ENCODE measurements at places on chromosomes 1 and 21. TPM values are rescaled to one million over a fixed set of nuclear protein-coding genes. Genes with fewer than 3 reads are reported as not detected.

TNFSF4 gene
- 0.49 TPM for total RNA-seq

GRCh38 chr1:12643079-12643478 lies 806 bp upstream of the AADACL4 start:
- no peak for DNase-seq

DNA sequence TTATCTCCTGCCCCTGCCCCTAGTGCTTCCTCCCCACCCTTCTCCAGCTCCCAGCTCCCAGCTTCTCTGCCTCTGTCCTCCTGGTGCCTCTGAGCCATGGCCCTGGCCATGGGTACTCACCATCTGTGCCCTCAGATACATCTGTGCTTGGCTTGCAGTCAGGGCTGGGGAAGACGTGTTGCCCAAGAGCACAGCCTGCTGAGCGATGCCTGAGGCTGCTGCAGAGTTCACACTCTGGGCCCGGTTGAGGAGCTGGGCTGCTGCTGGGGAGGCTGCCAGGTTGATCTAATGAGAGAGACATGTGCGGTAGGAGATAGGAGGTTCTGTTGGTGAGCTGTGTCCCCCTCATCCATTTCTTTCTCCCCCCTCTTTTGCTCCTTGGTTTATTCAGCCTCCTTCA lies 49.4 kb upstream of the A3GALT2 start:
- DNase-seq: peak; percentile 39

- peak; percentile 30 for DNase-seq
These were observed 1.3 kb downstream of the TTLL7 start for GRCh38 chr1:83997631-83998030.

- no peak for DNase-seq
These were observed 13.6 kb downstream of the GBP1 start for GRCh38 chr1:89051300-89051954.

ATXN7L2 gene
- total RNA-seq: 1.6 TPM

DNA sequence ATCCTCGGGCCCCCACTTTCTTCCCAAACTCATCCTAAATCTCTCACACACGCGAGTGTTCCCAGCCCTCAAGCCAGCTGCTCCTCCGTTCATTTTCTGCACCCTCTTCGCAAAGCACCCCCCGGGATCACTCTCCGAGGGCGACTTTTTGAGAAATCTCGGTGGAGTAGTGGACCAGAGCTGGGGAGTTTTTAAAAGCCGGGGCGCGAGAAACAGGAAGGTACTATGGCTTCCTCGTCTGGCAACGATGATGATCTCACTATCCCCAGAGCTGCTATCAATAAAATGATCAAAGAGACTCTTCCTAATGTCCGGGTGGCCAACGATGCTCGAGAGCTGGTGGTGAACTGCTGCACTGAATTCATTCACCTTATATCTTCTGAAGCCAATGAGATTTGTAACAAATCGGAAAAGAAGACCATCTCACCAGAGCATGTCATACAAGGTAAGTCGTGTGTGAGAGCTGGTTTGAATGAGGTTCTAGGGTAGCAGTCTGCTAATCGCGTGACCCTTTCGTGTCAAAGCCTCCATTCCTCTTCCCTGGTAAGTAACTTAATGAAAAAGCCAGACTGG lies 800 bp downstream of the DR1 start:
- peak; percentile 16 for DNase-seq

GRCh38 chr1:53508991-53509666 lies 49.9 kb downstream of the DMRTB1 start:
- peak; percentile 31 for DNase-seq

DNA sequence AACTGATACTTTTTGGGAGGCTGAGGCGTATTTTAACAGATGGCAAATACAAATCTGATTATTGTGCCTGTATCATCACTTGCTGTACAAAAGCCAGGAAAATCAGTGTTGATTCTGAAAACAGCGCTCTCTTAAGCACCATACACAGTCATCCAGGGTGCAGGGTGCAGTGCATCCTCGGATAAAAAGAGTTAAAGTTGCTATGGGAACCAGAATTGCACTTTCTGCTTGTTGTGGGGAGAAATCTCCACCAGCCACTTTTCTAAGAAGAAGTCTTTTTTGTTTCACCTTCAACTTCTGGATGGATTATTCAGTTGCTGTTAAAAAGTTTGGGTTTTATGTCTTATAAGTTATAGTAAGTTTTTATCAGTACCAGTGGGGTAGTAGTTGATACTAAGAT lies 3.8 kb downstream of the LAMC1 start:
- DNase-seq: peak; percentile 34

GRCh38 chr1:41485605-41486004 lies 1.1 kb upstream of the EDN2 start:
- DNase-seq: peak; percentile 49

WNT2B gene
- total RNA-seq: 1.8 TPM

DNA sequence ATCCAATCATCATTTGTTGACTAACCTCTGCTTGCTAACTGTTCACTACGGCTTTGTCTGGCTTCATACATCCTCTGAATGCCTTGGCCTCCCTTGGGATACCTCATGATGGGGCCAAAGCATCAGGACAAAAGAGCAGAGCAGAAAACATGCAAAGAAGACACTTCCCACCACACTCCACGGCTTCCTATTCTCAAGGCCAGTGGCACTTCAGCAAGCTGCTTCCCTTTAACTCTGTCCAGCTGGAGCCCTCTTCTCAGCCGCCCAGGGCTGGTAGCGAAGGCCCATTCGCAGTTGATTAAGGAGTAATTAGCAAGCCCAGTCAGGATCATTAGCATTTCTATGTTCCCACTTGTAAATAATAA lies 224.3 kb upstream of the FGGY start:
- no peak for DNase-seq

- no peak for DNase-seq
These were observed 22.7 kb upstream of the GNG12 start for GRCh38 chr1:67855961-67856360.

GRCh38 chr1:222579316-222579715 lies 10.4 kb downstream of the TAF1A start:
- DNase-seq: peak; percentile 4

CALML6 gene
- total RNA-seq: 0.36 TPM

DNA sequence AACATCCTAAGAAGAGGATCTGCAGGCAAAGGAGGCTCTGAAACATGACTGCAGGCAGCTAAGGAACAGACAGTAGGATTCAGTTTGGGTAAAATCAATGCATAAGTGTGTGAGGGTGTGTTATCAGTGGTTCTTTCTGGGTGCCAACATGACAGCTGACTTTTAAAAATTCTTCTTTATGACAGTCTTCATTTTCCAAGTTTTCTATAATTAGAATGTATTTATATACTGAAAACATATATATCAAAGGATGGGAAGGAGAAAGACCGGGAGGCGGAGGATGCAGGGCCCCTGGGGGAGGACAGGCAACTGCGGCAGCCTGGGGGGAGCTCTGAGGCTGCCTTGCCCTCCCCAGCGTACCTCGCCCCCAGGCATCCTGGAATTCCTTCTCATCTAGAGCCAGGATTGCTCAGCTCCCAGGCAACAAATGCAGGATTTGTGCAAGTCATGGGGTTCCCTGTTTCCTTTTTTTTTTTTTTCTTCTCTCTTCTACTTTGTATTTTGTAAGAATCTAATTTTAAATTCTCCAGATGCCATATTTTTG lies 104.8 kb downstream of the CSMD2 start:
- peak; percentile 5 for DNase-seq

- DNase-seq: no peak
These were observed 45.8 kb downstream of the SSBP3 start for GRCh38 chr1:54360165-54361005.

S100A7 gene
- not detected for total RNA-seq

KCNA2 gene
- total RNA-seq: not detected

EDARADD gene
- total RNA-seq: not detected

DNA sequence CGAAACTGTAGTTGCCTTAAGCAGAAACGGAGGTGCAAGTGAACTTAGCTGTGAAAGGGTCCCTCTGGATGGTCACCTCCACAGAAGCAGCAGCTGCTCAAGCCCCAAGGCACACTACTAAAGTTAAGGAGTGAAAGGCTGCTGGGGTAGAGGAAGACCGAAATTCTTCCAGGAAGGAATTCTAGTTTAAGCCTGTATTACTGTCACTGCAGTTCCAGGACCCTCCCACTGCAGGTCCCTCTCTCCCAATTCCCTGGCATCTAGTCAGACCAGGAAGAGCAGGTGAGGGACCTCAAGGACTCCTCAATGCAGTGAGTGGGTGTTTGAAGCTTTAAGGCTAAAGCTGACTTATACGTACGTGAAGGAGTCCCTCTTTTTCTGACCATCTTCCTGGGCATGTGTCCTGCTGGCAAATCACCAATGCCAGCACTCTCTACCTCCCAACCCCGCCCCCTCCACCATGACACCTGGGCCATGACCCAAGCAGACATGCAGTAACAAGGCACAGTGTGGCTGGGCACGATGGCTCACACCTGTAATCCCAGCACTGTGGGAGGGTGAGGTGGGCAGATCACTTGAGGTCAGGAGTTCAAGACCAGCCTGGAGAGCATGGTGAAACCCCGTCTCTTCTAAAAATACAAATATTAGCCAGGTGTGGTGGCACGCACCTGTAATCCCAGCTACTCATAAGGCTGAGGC lies 57.2 kb downstream of the TGFBR3 start:
- DNase-seq: no peak

DNA sequence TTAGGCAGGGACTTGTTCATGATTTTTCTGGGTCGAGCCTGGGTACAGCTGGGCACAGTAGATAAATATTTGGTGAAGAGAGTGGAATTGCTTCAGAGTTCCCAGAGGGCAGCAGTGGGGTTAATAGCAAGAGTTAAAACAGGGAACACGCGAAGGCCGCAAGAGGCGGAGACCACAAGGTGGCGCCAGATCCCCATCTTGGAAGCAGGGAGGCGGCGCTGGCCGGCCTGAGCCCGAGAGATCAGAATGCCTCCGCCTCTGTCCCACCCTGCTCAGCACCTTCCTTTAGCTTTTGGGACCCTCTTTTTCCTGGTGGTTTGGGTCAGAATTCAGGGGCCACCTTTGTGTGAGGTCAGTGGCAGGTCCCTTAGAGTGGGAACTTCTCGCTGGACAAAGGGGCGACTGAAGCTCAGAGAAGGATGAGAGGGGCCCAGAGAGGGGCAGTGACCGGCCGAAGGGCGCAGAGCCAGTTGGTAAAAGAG lies 6.5 kb upstream of the PADI2 start:
- DNase-seq: peak; percentile 80

ARHGAP30 gene
- total RNA-seq: not detected

DNA sequence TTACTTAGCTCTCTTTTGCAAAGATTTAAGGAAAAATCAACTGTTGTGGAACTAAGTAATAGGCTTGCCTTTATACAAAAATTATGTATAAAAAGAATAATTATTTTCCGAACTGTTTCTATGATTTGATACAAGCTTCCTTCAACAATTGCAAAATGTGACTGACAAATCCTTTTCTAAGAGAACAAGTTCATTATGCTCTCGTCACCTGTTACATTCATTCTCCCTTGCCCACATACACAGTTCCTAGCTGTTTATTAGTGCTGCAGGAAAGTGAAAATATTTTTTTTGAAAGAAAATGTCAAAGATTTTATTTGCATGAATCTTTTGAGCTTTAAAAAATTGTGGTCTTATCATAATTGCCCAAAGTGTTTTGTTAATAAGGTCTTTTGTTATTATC lies 466.2 kb downstream of the USP25 start:
- peak; percentile 42 for DNase-seq

DNA sequence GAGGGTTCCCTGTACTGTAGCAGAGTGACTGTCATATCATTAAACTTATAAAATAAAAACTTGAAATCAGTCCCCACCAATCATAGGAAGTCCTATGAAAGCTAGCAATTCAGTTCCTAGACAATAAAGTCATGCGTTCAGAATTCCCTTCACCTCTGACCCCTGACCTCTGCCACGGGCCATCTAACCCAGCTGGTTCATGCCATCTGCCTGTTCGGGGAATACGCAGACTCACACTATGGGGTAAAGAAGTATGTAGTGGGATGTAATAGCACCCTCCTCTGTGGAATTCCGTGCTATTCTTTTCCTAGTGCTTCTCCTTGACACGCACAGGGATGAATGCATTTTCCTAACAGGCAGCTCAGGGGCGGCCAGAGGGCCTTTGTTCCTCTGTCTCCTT lies 2.1 kb downstream of the GSTM4 start:
- DNase-seq: no peak

PRKACB gene
- 18.3 TPM for total RNA-seq

GRCh38 chr1:85330214-85330631 lies 53.8 kb upstream of the BCL10 start:
- peak; percentile 99 for DNase-seq

CD1B gene
- not detected for total RNA-seq

DNA sequence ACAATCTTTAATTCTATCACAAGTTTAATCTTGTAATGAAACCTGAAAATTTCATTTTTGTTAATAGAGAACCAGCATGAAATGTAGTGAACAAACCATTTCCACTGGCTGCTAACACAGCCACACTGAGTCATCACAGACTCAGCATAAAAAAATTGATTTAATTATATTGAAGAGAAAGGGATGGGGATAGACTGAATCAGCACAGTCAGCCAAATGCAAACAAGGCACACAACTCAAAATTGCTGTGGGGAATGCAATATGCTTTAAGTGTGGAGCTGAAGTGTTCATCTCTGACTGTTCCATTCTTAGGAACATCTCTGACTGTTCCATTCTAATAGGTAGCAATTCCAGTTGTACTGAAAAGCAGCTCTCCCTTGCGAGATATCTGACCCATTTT lies 299.8 kb downstream of the MRPL39 start:
- peak; percentile 30 for DNase-seq

DNA sequence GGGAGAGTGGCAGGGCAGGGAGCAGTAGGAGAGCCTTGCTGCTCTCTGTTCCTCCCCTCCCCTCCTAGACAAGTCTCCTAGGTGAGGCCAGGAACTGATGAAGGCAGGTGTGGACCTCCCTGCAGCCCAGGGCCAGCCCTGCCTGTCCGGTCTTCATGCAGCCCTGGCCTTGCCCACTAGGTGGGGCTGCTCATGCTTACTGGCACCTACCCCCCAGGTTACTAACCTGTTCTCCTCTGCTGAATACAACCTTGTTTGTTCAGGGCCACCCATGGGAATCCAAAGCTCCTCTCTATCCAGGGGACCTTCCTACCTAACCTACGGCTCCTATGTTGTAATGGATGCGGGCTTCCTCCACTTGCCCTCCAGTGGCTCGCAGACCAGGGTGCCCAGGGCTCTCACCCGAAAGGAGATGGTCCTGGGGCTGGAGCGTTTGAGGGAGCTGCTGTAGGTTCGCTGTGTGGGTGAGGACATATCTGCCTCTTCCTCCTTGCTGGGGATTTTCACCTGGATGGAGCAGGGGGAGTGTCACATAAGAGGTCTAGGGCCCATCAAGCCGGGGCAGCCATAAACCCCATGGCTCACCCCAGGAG lies 7.9 kb upstream of the TNNT2 start:
- DNase-seq: peak; percentile 30

GRCh38 chr1:75265792-75266191 lies 131.6 kb downstream of the LHX8 start:
- peak; percentile 61 for DNase-seq

OR2L2 gene
- total RNA-seq: not detected

GRCh38 chr1:110425612-110426152 lies 18.2 kb upstream of the LAMTOR5 start:
- no peak for DNase-seq

AVPR1B gene
- not detected for total RNA-seq

GRCh38 chr1:66809736-66810326 lies 8.8 kb upstream of the INSL5 start:
- DNase-seq: peak; percentile 8

- no peak for DNase-seq
These were observed 43.6 kb downstream of the ACP6 start for GRCh38 chr1:147626739-147627138.
